ENCODE measurements at places on chromosomes 6 and 20.

- no peak for DNase-seq
Measured at GRCh38 chr20:59949911-59950310, 8.3 kb upstream of the CDH26 start.

GRCh38 chr6:146481527-146481926 is 62.1 kb upstream of the RAB32 start:
- no peak for DNase-seq

- DNase-seq = no peak
Measured at GRCh38 chr20:56004007-56004406, 1.3 kb downstream of the CBLN4 start.

- DNase-seq = no peak
Measured at GRCh38 chr6:4635666-4636065, 140.5 kb upstream of the CDYL start.

Data from SHP77 treated with DMSO at 0.1 percent for 48 hours (cell line).